ENCODE measurements at places on chromosomes 1 and 21.

DNA sequence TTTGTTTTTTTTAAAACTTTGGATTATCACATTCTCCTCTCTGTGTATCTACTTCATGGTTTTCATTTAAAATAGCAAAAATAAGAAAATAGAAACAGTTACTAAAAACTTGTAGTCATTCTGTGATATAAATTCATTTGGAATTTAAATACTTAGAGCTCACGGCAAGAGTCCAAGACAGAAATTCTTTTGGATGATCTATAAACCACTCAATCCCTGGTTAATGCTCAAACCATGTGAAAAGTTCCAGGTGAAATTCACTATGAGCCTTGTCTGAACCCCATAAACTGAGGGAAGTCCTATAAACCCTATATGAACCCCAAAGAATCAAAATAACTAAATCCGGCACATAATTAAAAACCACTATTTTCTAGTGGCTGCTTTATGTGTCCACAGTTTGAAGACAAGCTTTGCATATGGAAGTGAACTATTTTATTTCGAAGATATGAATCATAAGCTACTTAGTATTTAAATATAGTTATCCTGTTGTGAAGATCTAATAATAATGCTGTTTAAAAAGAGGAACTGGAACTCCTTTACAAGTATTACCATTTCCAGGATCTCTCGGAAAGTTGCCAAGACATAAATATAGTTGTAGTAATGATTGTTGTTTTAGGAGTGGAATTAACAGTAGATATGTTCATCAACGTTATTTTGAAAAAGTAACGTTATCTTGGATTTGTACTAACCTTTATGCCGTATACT lies 163.5 kb downstream of the NFIA start:
- no peak for DNase-seq

DNA sequence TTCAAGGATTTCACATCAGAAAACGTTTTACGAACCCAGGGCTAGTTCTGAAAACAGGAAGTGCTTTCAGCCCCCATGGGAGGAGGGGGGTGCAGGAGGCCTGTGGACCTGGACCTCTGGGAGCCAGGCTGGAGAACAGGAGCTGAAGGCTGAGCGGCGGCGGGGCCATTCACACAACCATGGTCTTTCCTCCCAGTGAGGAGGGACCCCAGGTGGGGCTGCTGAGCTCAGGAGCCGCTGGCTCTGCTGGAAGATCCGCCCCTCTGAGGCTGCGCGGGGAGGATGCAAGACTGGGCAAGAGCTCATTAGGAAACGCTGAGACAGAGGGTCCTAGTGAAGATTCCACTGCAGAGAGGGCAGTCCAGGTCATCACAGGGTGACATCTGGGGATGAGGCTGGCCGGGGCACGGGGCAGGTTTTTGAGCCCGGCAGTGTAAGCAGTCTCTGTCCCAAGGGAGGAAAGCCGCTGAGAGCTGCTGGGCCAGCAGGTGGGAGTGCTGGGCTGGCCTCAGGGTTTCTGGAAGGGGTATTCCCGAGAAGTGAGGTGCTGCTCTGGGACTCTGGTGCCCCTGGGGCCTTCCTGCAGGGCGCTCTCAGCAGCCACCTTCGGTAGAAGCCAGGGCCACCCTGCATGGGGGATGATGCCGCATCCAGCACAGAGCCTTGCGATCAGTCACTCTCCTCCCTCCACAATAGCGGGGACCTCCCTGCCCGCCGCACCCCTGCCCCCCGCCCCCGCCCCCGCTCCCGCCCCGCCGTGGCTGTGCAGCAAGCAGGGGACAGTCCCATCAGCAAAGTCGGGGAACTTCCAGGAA lies 7.5 kb downstream of the MX2 start:
- DNase-seq: no peak

DNA sequence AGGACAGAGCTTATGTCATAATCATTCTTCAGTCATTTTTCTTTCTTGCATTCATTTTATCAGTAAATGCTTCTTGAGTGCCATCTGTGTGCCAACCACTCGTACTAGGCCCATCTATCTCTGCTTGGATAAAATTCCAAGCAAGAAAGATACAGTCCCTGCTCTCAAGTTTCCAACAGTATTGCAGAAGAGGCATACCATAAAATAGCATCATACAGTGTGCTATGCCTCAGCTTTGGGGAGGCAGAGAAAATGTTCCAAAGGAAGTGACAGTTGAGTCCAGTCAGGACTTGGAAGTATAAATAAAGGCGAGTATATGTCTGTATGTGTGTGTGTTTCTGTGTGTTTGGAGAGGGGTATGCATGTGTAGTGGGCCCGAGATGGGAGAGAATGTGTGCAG lies 113.4 kb upstream of the HOOK1 start:
- DNase-seq: no peak

DNA sequence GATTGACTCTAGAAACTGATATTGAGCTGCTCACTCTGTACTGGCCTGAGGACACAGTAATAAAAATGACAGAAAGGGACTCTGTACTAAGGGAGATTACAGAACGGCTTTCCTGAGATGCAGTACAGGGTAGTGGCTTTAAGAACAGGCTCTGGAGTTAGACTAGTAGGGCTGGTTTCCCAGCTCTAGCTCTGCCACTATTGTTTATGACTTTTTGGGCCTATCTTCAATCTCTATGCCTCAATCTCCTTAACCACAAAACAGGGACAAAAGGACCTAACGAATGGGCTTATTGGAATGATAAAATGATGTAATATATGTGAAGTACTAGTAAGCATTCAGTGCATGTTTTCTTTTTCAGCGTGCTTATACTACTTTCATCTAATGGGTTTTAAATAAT lies 1.4 kb downstream of the DEPDC1 start:
- DNase-seq: no peak

- DNase-seq: no peak
These were observed 1.2 kb downstream of the MAPKAPK2 start for GRCh38 chr1:206685769-206686477.

GRCh38 chr21:15204970-15205286 lies 140.1 kb upstream of the NRIP1 start:
- no peak for DNase-seq

DNA sequence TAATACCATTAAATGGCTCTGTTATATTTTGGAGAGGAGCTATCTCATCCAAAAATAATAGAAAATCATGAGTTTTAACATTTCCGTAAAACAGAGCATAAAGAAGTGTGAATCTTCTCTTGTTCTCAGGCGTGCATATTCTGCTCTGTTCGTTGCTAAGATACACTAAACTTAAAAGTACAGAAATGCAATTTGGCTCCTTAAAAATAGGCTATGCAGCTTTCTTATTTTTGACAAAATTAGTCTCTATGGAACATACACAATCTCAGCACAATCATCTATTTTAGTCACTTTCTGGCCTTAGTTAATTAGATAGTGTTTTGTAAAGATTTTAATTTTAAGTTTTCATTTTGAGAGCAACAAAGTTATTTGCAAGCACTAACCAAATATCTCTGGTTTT lies 79.0 kb upstream of the USP25 start:
- DNase-seq: no peak

DNA sequence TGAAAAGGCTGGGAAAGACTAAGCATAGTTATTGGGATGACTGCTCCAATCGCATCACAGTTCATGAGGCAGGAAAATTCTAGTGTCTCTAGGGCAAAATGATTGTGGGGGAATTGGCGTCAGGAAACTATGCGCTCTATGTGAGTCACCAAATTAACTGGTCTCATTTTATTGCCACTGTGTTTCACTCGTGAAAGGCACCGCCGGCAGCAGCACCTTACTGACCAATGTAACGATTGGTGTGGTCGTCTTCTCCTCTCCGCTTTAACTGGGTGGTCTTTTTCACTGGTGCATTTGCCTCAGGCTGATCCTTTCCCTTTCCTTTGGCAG lies 83.5 kb downstream of the SPAG17 start:
- no peak for DNase-seq

DNA sequence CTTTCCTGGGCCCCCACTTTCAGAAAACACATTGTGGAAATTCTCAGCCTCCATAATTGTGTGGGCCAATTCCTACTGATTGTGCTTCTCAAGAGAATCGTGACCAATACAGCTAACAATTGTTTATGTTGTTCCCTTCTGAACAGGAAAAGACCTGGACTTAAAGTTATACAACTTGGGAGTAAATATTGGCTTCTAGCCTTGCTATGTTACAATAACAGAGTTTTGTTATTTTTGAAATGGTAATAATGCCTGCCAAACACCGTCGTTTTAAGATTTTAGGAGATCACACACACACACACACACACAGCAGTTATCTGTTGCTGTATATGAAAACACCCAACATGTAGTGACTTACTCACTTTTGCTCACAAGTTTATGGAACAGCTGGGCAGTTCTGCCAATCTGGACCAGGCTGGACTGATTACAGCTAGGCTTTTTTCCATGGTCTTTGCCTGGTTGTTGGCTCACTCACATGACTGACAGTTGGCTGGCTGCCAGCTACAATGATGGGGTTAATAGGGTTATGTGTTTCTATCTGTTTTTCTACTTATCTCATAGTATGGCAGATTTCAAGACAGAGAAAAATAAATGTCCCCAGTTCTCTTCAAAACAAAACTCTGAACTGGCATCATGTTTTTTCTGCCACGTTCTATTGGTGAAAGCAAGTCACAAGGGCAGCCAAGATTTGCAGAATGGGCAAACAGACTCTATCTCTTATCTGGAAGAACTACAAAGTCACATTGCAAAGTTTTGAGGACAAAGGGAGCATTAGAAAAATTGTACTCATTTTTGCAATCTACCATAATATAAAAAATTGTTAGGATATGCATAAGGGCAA lies 447.5 kb downstream of the NEGR1 start:
- DNase-seq: no peak

GRCh38 chr1:7508052-7508933 lies 262.8 kb upstream of the VAMP3 start:
- DNase-seq: no peak

- no peak for DNase-seq
These were observed 72.8 kb downstream of the XCL2 start for GRCh38 chr1:168470901-168471431.

- no peak for DNase-seq
These were observed 40.2 kb downstream of the TBX19 start for GRCh38 chr1:168320800-168321450.

GRCh38 chr1:159953536-159954515 lies at the start of gene SLAMF9:
TSS of gene SLAMF9 (minus strand) at chr1:159954237. CDS start at chr1:159954137, 100 bp downstream.
- no peak for DNase-seq

DNA sequence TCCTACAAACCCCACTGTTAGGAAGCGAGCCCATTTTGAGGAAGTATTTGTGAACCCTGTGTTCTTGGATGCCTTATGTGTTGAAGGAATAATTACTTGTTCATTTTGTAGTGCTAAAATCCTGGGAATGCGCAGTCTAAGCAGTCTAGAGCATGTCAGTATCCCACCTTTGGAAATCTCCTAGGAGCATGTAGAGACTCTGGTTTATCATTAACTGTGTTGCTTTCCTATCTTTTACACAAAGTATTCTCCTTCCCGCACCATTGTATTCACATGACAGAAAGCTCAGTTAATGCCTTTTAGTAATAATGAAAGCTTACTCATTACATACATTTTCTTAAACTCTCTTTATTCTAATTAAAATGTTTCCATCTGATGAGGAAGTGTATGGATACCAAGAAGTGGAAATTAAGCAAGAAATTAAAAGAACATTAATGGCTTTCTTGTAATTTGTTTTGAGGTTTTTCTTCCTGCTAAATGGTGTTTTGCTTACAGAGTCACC lies 99.4 kb downstream of the CAMTA1 start:
- no peak for DNase-seq

DNA sequence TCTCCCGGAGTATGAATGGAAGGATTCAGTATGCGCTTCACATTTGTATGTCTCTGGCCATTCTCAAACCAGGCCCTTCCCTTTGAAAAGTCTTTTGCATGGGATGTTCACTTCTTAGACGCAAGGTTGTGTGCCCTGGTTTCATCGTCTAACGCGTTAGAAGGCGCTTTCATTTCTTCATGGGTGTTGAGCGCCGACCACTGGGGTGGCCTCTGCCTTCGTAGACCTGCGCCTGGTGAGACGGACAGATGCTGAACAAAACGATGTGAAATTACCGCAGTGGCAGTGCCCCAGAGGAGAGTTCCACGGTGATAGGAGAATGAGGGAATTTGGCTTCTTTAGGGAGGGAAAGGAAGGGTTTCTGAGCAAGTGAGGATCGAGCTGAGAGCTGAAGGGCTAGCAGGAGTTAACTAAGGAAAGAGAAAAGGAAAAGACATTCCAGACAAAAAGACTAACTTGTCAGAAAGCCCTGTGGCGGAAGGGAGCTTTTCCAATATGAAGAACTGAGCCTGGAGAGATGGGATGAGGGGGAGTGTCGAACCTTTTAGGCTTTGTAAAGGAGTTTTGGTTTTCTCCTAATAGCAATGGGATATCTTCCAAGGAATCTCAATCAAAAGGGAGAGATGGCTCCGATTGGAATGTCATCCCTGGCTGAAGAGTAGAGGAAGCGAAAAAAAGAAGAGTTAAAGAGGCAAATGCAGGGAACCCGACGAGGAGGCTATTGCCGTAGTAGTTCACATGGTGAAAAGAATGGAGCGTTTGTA lies 951 bp downstream of the GGPS1 start:
- peak; percentile 57 for DNase-seq

DNA sequence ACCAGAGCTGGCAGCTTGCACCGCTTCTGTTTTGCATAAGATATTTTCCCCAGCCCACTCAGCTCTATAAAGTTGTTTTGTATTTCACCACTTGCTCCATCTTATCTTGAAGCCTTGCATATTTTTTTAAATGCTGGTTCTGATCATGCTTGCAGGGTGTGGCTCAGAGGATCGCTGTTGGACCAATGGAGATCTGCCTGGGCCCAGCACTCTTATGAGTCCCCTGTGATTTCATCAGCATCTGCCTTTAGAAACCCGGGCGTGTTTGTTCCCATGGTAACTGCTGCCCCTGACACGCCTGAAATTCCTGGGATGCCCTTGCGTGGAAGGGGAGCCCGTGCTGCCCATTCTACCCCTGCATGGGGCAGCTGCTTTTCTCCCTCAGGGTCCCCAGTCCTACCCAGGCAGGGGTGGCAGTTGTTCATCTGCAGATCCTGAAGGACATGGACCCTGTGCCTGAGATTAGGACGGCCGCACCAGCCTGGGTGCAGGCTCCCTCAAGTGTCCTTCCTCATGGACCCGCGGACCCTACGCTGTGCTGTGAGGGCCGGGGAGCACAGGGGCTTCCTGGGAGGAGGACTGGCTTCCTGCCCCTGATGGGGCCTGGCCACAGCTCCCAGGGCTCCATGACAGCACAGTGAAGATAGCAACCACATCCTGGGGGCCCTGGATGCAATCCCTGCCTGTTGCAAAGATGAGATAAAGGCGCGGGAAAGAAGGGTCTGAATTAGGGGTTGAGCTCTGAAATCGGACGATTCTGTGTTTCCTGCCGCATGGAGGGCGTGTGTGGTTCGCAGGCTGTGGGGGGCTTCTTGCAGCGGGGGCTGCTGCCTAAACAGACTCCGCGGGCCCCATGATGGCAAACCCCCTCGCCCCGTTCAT lies 226.5 kb downstream of the SDCCAG8 start:
- no peak for DNase-seq

GRCh38 chr1:48674641-48675040 lies 102.0 kb downstream of the BEND5 start:
- no peak for DNase-seq
